ENCODE measurements at places on chromosomes 12 and 14.

GRCh38 chr14:65348137-65348536 is 64.4 kb upstream of the FUT8 start:
- DNase-seq: no peak

DNA sequence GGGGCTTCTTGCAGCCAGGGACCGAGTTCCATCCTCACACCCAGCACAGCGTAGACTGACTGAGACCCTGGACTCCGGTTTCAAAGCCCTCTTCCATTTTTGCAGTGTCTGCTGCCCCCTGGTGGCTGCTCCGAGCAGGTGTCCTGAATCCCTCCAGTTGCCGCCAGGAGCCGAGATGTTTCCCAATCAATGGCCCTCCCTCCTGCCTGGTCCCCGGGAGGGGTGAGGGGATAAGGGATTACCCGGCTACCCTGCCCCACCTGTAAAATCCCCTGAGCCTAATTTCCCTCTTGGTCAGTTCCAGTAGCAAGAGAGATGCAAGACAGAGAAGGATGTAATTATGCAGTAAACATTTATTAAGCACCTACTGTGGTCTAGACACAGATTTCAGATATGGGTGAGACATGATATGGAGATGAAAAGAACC is 55.0 kb downstream of the PHETA1 start:
- peak; percentile 46 for DNase-seq

GRCh38 chr12:117118838-117119591 is 19.8 kb upstream of the TESC start:
- DNase-seq: no peak

GRCh38 chr12:101485021-101485420 is 9.9 kb downstream of the SPIC start:
- DNase-seq: no peak

GRCh38 chr12:86249276-86249675 is 6.9 kb downstream of the MGAT4C start:
- no peak for DNase-seq

- DNase-seq: no peak
These were observed 178.2 kb upstream of the HIF1A start for GRCh38 chr14:61516964-61517653.

Data from stimulated activated naive B cell treated with anti-CD40 and anti-IgM and Interleukin-4, amounts not matched to agents 10 μg/mL and 1 μg/mL and 100 μg/mL, for 72 hours (primary cell).